HuH-7.5 (cell line): ENCODE measurements at places on chromosomes 3 and 15.

DNA sequence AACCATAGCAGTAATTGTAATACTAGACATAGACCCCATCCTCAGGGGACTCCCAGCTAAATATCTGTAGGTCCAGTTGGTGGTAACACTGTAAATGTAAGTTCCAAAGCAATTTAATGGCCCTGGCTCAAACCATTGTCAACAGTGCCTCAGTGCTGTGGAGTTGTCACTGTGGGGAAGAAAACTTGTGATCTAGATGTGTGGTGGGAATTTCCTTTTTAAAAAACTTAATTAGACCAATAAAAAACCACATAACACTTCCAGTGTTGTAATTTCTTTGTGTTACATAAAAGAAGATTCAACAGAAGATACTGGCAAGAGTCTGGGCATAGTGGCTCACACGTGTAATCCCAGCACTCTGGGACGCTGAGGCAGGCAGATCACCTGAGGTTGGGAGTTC lies 138.6 kb upstream of the UMPS start:
- no peak for DNase-seq

- no peak for DNase-seq
Observed at GRCh38 chr15:81021321-81021720, 20.6 kb downstream of the TLNRD1 start.

GRCh38 chr3:173876476-173876875 lies 478.9 kb downstream of the NLGN1 start:
- DNase-seq, result no peak

GRCh38 chr3:14548321-14548729 lies 8.2 kb upstream of the GRIP2 start:
- DNase-seq, result peak; percentile 91

- DNase-seq, result no peak
Observed at GRCh38 chr15:50880651-50881114, 27.8 kb upstream of the AP4E1 start.

- no peak for DNase-seq
Observed at GRCh38 chr15:39431376-39431775, 149.5 kb upstream of the THBS1 start.

DNA sequence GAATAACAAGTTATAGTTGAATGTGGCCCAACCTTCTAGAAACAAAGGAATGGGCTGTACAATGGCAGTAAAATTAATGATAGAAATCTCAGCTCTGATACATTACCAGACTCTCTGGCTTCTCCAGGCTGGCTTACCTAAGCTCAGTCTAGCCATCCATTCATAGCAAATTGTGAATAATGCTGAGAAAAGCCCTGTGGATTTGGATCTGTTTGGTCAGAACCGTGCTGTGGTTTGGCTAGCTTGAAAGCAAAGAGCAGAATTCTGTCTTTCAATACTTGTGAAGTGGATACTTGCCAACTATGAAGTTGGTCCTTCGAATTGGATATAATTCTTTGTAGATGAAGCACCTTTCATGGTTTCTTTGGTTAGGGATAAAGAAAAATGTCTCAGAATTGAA lies 199.1 kb downstream of the EPHA3 start:
- DNase-seq, result no peak

DNA sequence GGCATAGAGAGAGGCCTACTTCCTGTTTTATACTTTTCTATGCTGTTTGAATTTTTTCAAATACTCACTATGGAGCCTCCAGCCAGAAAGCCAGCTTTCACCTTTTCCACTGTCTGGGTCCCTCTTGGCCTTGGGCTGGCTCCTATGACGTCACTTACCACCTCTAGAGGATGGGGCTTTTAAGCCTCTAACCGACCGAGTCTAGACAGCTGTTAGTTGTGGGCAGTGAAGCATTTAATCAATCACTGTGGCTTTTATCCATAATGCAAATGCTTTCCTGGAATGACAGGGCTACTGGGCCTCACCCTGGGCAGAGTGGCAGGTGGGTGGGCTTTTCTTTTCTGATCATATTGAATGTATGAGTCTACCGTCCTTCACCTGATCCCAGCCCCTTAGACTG lies 61.9 kb downstream of the LRRK1 start:
- no peak for DNase-seq

DNA sequence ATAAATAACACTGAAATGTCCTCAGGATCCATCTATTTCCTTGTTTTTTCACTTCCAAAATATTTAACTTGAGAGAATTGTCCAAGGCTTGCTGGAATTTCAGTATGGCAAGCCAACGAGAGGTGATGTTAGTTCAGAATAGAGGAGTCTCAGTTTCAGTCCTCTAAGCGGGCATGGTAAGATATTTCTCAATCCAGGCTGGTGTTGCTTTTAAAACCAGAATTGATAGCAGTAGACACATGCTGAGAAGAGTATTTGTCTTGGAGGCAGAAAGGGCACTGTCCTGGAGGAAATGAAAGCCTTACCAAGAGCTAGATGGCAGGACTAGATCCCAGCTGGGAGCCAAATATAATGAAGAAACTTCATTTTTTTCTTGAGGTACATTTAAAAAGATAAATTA lies 23.1 kb downstream of the PHLDB2 start:
- DNase-seq, result no peak

GRCh38 chr15:84391191-84391590 lies 155.6 kb downstream of the GOLGA6L4 start:
- no peak for DNase-seq

- no peak for DNase-seq
Observed at GRCh38 chr15:76286271-76286879, 24.9 kb downstream of the ETFA start.

DNA sequence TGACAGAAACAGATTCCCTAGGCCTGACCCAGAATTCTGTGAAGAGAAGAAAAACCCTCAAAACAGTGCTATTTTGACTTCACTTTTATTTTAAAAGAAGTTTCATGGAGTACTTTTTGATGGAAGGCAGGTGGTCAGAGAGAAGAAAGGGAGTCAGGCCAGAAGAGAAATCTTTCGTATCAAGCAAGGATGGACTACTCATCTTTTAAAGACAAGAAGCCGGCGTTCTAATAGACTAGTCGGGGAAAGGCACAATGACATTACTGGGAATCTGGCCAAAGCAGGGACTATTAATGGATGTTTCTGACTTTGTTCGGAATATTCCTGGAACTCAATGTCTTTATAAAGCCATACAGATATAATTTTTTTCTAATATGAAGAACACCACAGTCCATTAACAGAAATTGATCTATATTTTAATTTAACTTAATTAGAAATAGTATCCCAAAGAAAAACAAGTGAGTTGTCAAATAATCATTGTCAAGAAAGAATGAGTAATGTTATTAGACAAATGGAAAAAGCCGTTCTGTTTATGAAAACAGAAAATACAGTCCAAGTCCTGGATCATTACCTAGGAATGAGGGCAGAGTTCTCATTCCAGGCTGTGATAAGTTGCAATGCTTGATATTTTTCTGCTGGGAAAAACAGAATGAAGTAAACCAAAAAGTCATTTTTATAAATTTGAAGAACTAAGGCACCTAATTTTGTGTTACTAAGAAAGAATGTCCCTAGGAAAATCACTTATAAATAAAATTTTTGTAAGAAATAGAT lies 23.7 kb upstream of the PCOLCE2 start:
- DNase-seq, result no peak

DNA sequence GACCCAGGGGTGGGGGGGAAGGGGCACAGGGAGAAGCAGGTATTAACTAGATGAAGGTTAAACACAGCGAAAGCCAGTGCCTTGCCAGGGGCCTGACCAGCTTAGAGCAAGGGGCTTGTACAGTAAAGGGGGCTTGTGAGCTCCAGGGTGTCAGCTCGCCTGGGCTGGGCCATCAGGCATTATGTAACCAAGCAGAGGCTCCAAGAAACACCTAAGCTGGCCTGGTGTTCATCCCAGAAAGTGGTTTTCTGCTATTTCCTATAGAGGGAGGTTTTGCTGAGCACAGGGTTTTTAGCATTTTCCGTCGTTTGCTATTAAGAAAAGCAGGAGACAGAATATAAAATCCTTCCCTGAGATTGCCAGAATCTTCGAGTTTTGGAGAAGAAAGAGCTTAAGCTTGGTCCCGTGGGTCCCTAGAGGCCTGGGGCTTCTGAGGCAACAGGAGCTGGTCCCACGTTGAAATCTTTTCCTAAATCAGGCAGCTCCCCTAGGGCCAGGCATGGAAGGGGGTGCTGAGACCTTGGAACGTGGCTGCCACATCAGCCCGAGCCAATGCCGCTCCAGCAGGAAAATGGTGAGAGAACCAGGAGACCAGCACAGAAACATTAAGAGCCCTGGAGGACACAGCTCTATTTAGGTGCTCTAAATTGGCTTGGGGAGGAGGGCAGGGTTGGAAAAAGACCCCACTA lies 71.4 kb downstream of the ISG20 start:
- DNase-seq, result no peak

DNA sequence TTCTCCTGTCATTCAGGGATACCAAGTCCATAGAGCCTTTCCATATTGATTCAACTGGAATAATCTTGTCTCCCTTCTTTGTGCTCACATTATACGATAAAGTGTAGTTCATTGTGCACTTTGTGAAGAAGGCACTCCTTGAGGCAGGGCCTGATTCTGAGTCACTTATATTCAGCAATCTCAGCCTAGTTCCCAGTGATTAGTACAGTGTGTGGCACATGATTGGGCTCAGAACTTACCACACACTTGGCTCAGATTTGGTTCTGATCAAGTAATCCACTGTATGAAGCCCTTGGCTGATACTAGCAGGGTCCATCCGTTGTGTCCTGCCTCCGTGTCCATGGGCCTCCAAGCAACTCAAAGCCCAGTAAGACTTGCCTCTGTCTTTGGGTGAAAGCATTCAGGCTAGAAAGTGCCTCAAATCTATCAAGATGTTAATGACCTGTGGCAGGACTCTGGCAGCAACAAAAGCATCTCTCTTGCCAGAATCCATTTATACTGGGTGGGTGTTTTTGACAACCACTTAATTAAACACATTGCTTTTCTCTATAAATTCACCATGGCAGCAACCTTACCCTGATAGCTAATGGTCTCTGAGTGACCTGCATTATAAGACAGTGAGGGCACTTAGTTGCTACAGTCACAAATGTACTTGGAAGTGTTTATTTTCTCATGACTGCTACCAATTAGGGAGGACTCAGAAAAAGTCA lies 51.3 kb downstream of the TPRG1 start:
- DNase-seq, result no peak

- no peak for DNase-seq
Observed at GRCh38 chr15:100339999-100340398, 1.8 kb downstream of the ADAMTS17 start.

DNA sequence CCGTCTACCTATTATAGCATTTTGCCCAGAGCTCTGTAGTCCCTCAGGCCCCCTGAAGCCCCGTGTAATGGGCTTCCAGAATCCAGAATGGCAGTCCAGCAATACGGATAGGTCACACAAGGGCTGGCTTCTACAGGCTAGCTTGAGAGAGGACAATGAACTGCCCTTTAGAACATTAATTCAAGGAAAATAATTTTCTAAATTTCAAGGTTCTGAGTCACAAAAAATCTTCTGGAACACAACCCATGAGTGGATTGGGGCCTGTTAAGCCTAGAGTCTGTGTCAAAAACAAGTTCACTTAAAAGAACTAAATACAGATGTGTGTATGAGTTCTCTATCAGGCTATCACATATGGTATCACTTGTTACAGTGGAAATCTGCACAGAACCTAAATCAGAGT lies 28.8 kb downstream of the DCP1A start:
- no peak for DNase-seq

DNA sequence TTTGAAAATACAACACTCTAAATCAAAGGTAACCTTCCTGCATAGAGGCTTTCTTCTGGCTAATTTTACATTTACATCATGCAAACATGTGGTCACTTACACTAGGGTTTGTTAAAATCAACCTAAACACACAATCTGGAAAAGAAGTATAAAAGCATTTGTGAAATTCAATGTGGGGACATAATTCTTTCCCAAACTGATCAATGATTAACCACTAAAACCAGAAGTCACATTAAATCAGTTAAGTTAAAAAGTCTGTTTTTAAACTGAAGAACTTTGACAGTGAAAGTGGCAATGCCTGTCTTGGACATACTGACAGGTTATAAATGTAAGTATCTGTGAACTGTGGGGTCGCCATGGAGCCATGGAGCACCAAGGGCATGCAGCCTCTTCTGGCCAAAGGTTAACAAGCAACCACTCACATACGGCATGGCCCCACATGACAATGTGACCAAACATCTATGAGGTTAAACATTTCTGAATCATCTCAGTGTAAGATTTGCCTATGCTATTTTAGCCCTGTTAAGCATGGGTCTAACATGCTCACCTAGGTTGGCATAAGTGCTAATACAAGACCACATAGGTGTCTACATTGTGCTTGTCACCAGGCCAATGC lies 278.2 kb downstream of the CTNNB1 start:
- peak; percentile 22 for DNase-seq

DNA sequence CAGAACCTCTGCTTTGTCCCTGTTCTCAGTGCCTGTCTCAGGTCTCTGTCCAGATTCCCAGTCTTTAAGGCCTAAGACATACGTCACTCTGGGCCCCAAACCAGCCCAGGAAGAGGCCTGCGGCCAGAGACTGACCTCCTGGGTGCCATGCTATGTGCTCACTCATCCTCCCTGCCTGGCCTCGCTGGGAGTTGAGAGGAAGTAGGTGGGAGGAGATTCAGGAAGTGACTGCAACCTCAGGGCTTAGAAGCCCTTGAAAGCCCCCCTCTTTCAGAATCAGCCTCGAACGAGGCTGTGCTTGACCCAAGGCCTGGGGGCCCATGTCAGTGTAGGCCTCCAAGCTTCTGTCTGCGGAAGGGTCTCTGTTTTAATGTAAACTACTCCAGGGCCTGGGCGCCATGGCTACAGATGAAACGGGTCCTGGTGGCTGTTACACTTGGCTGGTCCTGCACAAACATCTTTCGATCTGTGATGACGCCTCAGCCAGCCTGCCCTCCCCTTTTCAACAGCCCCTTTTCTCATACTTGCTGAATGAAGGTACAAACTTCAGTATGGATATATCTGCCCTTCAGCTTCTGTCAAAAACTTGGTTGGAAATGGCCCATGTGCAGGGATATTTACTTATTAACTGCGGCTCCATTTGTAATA lies 11.7 kb downstream of the RASGRF1 start:
- no peak for DNase-seq

GRCh38 chr3:99286266-99286845 lies 352.0 kb upstream of the COL8A1 start:
- DNase-seq, result no peak

DNA sequence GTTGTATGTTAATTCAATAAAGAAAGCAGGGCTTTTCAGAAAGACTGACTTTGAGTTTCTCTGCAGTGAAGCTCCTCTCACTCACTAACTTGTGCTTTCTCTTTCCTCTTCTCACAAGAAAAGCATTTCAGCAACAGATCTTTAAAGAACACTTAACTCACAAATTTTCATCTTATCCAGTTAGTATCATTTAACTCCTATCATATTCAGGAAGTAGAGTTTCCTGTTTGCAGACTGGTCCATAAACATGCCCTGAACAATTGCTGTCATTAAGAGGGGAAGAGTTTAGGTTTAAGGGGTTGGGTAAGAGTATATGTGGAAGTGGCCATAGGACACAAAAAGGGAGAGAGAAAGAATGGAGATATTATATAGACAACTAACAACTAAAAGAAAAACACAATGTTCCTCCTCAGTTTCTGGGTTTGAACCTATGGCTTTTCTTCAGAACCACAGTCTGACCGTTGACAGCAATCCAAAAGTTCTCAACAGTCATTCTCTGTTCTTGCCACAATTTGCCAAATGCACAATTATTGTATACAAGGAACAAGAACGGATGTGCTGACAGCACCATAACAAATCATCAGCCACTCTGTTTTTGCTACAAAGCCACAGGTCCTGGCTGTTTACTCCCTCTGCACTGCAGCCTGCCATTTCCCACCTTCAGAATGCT lies 63.9 kb downstream of the CHAC1 start:
- DNase-seq, result no peak
